Natural killer cell (primary cell): ENCODE measurements at places on chromosomes 6 and 20. TPM values are rescaled to one million over a fixed set of nuclear protein-coding genes. Genes with fewer than 3 reads are reported as not detected.

The JARID2 gene
- 60.5 TPM for total RNA-seq

The ZC2HC1B gene
- total RNA-seq = not detected

The STK35 gene
- 21.9 TPM for total RNA-seq

The BANF2 gene
- total RNA-seq = not detected

The TTK gene
- total RNA-seq = 1.7 TPM

The C6orf52 gene
- total RNA-seq = 0.91 TPM
